ENCODE measurements at places on chromosomes 5 and 9.
A peak's percentile ranks its signal among the peaks of the same experiment; 100 is the strongest.

DNA sequence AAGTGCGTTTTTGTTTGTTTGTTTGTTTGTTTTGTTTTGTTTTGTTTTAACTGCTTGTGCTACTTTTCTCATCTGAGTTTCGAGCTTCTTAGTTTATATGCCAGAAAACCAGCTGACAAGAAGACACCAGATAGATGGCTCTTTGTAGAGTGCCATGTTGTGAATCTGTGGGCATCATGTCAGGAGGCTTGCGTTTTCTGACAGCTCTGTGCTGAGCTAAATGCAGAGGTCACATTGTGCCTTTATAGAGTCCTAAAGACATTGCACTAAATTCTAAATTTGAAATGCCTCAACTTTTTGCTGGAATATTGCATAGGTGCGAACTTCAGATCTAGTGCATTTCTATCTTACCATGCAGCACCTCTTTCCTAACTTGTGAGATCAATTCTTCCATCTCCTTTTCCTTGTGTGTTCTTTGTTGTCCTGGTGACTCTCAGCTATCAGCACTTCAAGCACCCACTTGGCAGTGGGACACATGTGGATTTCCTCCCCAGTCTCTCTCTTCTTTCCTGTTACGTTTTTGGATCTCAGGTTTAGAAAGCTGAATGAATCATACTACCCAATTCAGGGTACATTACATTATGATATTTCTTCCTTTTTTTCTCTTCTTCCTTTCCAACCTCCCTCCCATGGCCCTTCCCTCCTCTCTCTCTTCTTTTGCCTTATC is 379.0 kb upstream of the RPS23 start:
- DNase-seq, result no peak

- DNase-seq, result no peak
These were observed 112.9 kb upstream of the STC2 start for GRCh38 chr5:173441053-173441628.

- no peak for DNase-seq
These were observed 140.4 kb downstream of the PSAT1 start for GRCh38 chr9:78437296-78437695.

- DNase-seq, result peak; percentile 66
These were observed 22.1 kb upstream of the TPD52L3 start for GRCh38 chr9:6305954-6306563.

GRCh38 chr9:109253637-109254284 is 67.1 kb downstream of the EPB41L4B start:
- no peak for DNase-seq

DNA sequence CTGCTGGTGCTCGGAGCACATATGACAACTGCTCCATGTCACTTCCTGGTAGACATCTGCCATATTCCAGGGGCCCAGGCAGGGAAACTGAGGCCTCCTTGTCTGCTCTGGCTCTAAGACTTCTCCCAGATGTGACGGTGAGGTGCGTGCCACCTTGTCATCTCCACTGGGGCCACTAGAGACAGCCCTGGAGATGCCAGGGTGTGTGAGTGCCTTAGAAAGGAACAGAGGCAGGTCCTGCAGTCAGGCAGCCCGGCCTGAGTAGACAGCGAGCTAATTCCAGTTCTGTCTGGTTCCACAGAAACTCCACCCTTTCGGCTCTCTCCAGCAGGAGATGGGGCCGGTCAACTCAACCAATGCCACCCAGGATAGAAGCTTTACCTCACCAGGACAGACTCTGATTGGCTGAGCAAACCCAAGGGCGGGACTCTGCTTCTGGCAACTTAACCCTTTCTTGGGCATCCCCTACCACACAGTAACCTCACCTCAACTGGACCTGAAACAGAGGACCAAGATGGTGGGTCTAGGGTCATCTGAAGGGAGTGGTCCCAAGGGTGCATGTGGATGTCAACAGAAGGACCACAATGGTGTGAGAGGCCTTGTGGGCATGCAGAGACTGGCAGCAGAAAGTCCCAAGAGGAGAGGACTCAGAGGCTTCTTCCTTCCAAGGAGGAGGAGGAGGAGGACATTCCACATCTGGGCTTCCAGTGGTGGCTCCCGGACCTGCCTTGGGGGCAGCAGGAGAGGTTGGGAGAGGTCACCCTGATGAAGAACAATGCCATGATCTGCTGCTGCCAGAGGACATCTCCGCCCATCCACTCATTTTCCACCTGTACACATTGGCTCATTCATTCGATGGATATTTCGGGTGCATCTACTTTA is 77.7 kb downstream of the RGS3 start:
- peak; percentile 93 for DNase-seq

DNA sequence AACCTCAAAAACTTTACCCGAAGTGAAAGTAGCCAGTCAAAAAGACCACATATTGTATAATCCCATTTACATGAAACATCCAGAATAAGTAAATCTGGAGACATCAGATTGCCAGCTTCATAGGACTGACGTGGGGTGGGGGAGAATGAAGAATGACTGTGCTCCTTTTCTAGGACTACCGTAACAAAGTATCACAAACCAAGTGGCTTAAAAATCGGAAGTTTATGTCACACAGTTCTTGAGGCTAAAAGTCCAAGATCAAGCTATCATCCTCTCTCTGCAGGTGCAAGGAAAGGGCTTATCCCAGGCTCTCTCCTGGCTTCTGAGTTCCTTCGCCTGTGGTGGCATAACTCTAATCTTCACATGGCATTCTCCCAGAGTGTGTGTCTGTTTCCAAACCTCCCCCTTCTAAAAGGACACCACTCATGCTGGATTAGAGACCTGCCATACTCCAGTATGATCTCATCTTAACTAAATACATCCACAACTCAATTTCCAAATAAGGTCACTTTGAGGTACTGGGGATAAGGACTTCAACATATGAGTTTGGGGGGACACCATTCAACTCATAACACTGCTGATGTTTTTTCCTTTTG is 25.5 kb downstream of the ADAM19 start:
- no peak for DNase-seq

DNA sequence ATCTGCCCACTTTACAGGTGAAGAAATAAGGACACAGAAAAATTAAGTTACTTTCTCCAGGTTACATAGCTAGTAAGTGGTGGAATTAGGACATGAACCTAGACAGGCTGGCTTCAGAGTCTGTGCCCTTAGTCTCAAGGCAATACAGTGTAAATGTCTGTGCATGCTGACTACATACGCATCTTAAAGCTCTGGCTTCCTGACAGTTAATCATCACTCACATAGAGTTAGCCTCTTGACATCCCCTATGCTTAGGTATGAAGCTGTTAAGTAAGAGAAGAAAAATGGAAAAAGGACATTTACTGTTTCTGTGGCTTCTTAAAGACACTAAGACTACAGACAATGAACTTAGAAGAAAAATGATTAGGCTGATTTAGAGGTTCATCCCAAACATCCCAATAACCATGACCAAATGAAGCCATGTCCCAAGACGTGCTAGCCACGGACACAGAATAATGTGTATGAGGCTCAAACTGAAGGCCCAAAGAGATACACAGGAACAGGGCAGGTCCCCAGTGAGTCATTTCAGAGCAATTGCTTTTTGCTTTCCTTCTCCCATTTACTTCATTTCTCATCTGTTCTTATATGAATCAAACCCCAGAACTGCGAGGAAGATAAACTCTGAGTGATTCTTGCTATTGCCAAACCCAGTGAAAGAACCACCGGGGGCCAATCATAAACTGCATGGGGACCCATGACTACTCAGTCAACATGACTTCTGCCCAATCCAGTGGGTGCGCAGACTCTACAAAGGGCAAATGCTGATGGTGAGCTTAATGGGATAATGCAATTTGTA is 100.0 kb upstream of the IFNK start:
- DNase-seq, result no peak

- no peak for DNase-seq
These were observed 65.6 kb downstream of the POU5F2 start for GRCh38 chr5:93675460-93676450.

DNA sequence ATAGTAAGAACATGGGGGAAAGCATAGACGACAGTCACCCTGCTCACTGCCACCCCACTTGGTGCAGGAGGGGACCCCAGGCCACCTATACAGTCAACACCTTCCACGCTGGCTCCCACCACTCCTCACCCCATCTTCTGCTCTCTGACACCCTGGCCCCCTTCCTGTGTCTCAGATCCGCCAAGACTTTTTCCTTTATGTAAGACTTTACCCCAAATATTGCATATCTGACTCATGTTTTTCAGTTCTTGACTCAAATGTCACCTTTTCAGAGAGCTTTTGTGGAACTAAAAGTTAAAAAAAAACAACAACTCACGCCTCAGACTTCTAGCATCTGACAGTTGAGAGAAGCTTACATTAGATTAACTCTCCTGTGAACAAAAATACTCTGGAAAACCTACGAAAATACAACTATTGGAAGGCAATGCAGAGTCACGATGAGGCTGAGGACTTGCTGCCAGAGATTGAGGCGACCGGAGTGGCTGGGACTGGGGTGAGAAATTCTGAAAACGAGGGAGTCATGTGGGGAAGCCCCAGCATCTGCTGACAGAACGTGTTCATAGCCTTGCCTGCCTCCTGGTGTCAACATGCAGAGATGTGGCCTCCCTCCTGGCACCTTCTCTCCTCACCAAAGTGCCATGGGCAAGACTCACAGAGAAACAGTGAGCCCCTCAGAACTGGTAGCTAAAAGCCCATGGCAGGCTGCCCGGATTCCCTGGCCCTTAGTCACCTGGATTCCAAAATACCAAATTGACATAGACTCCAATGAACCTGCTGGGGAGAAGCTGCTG is 22.4 kb upstream of the FCN2 start:
- DNase-seq, result no peak

GRCh38 chr5:150167512-150167850 is 903 bp downstream of the CDX1 start:
- no peak for DNase-seq

DNA sequence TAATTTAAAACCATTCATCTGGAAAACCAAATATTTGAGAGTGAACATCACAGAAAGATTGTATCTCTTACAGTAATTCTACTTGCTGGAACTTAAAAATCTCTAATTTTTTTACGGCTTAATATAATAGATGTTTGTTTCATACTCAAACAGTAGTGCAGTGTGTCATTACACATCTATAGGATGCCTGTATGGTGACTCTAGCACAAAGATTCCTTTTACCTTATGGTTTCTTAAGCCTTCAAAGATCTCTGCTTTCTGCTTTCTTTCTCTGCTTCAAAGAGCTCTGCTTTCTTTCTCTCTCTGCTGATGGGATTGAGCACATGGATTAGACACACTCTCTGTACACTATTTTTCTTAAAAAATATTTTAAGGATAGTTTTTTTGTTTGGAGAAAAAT is 374.0 kb upstream of the CDH9 start:
- DNase-seq, result no peak

DNA sequence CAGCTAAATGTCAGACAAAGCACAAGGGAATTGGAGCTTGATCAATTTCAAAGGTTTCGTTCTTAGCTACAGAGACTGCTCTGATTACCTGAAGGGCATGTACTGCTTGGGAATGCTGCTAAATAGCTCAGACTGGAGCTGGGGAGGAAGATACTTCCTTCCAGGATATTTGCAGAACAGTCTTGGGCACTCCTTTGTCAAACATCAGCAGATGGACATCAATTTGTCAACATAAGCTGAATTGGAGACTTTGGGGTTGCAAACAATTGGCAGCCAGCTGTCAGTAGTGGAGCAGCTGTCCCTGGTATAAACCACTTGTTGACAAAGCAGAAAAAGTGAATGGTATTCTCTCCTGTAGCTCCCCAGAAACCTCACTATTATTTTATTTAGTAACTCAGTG is 182.0 kb downstream of the CCDC192 start:
- no peak for DNase-seq

DNA sequence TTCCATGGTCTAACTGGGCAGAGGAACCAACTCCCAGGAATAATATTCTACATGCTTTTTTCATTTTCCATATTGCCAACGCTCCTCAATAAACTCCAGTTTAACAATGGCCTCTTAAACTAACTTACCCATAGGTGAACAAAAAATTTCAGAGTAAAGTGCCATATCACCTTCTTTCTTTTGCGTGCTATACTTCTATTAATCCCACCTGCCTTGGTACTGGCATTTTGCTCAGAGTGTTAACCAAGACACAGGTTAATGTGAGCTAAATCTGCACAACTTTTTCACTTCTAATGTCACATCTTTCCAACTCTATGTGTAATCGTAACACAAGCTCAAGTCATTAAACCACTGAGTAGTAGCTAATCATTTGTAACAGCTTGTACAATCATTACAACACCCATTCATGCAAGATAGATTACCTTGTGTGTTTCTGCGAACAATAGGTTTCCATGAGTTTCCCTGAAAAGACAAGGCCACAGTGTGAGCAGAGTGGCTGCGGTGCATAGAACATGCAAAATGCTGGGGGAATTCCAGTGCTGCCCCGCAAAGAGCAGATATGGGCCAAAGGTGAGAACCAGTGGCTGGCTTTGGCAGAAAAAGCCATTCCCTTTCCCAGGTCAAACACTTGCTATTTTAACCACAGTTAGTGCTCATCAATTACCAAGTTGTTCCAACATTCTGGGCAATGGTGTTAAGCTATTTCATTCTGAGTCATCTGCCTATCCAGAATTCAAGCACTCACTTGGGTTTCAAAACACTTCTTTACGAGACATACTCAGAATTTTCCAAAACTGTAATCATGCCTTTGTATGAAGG is 42.8 kb downstream of the TIMD4 start:
- no peak for DNase-seq

- no peak for DNase-seq
These were observed 306.4 kb upstream of the PAPPA start for GRCh38 chr9:115847216-115847615.

DNA sequence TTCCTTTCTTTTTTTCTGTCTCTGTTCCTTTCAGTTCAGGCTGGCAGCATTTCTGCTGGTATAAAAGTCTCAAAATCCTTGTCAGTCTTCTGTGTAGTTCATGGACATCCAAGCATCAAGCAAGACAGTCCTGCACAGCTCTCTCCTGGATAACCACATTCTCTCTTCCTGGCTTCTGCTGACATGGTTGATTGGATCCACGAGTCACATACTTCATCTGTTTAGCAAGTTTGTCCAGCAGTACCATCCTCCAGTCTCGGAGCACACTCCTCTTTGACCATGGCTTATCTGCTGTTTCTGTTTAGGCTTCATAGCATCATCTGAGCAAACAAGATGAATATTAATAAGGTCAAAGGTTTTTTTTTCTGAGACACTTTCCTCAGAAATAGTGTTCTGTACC is 220.8 kb downstream of the KDM4C start:
- no peak for DNase-seq

- no peak for DNase-seq
These were observed 451.4 kb upstream of the DAB2 start for GRCh38 chr5:39876146-39876545.

GRCh38 chr5:493758-494157 is 30.5 kb downstream of the SLC9A3 start:
- no peak for DNase-seq

DNA sequence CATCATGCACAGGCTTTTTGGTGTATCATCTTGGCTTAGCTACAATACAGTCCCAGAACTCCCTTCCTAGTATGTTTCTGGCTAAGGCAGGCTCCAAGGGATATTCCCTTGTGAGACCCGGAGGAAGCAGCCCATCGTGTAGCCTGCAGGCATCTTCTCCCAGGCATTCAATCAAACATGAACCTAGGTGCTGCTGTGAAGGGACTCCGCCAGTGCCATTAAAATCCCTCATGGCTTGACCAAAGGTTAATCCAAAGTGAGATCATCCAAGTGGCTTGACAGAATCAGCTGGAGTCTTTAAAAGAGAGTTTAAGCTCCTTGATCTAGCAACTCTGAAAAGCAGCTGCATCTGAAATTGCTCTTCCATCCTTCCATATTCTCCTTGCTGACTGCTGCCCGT is 333.9 kb downstream of the DIRAS2 start:
- DNase-seq, result no peak

All from hematopoietic multipotent progenitor cell treated with erythropoietin and hydrocortisone succinate and interleukin-3 and kit ligand, for 6 days (in vitro differentiated cells).